ENCODE measurements at places on chromosomes 2 and 18.

- DNase-seq: no peak
Observed at GRCh38 chr18:61850756-61851155, 42.1 kb downstream of the RNF152 start.

DNA sequence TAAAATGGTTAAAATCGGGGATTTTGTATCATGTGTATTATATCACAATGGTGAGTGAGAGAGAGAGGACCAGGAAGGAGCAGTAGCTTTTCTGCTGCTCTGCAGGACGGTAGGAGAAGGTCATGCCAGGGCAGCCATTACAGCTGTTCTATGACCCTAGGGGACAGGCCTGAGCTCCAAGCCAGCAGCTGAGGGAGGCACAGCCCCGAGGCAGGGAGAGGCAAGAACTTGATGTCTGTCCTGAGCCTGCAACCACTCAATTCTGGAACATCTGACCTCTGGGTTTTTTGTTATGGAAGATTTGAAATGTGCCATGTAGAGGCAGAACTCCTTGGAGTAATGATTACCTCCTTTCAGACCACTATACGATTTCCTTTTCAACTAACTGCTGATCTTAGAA, 135.8 kb upstream of the SH3BP4 start:
- no peak for DNase-seq

DNA sequence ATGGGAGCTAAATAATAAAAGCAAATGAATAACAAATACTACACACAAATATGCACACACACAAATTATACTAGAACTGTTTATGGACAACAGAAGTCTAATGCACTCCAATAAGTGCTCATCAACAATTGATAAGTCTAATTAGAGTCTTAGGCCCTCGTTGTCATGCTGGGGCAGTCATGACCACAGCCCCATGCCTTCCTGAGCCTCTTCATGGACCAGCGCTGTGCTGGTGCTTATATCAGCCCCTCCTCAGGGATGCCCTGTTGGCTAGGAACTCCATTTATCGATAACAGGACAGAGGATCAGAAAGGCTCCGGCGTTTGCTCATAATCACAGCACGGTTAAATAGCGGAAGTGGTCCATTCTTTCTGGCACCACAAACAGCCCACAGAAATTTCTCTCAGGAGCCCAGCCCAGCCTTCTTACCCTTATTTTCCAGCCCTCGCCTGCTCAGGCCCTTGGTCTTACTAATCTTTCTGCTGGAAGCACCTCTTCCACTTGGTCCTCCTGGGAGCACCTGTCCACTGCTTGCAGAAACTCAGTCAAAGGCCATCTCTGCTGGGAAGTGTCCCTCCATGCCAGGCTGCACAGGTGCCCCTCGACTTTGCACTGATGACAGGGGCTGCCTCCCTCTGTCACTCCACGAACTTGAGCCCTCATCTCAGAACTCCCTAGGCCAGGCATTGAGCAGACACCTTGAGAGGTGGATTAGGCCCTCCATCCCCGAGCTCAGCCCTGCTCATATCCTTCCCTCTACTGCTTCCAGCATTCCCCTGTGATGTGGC, 500.2 kb upstream of the HS6ST1 start:
- no peak for DNase-seq

GRCh38 chr2:31233231-31233630, 721 bp upstream of the EHD3 start:
- no peak for DNase-seq

DNA sequence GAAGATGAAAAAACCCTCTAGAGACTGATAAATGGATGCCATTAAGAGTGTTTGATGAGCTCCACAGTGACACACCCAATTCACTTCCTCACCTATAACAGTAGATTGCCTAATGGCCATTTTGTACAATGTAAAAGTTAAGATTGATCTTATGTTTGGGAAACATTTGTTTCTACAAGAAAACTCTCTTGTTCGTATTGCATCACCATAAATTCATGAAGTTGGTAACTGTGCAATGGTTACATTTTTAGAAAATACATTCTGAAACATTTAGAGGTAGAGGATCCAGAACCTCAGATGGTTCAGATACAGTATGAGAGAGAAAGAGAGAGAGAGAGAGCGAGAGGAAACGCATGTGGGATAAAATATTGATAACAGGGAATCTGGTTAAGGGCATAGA, 31.8 kb downstream of the DAPL1 start:
- DNase-seq: no peak

DNA sequence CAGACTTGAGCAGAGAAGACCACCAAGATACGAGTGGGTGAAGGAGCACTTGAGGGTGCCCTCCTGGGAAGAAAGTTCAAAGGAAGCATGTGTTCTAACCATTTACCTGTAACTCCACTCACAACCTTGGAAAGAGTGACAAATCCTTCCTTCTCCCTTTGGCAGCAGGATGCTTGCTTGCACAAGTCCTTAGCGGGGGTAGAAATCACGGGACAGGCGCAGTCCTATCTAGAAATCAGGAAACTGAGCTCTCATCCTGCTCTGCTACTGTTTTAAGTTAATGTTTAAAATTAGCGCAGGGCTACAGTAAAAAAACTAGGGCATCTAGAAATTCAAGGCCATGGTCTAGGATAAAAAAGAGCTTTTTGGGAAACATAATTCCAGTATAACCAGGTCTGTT, 100.9 kb upstream of the PTPRM start:
- DNase-seq: no peak

GRCh38 chr2:234669001-234669400, 172.1 kb upstream of the ARL4C start:
- DNase-seq: no peak

GRCh38 chr2:69292256-69292655, 94.8 kb downstream of the GFPT1 start:
- no peak for DNase-seq

DNA sequence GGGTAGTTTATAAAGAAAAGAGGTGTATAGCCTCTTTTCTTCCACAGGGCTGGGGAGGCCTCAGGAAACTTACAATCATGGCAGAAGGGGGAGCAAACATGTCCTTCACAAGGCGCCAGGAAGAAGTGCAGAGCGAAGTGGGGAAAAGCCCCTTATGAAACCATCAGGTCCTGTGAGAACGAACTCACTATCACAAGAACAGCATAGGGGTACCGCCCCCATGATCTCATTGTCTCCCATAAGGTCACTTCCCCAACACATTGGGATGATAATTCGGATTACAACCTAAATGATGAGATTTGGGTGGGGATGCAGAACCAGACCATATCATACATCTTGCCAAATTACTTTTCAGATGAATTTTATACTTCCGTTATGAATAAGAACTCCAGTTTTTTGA, 32.4 kb downstream of the RALB start:
- DNase-seq: no peak

- DNase-seq: no peak
Observed at GRCh38 chr2:127381762-127382161, 6.0 kb downstream of the MAP3K2 start.

GRCh38 chr2:19748073-19748375, 153.8 kb downstream of the TTC32 start:
- no peak for DNase-seq

DNA sequence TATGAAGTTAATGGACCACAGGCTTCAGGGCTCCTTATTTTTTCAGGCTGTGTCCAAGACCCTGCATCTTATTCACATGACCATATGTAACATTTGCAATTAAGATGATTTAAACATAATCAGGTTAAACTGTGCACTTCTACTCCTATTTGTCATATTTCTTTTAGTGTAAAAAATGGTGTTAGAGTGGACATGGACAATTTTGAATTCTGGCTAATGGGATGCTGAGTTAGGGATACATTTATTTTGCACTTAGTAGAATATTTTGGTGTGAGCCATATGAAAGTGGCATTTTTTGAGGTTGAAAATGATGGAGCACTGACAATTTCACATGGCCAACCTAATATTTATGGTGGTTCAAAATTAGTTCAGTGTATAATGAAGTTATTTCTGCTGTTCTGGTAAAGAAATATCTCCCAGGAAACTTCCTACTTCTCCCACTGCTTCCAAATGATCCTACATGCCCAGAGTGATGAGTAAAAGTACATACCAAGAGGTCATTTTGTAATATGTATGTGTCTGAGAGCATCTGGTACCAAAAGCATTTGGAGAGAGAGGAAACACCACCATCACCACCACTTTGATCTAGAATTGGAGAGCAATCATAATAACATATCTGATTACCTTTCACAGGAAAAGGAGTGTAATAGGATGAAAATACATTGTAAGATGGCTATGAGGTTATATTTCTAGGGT, 36.0 kb downstream of the GULP1 start:
- DNase-seq: no peak

DNA sequence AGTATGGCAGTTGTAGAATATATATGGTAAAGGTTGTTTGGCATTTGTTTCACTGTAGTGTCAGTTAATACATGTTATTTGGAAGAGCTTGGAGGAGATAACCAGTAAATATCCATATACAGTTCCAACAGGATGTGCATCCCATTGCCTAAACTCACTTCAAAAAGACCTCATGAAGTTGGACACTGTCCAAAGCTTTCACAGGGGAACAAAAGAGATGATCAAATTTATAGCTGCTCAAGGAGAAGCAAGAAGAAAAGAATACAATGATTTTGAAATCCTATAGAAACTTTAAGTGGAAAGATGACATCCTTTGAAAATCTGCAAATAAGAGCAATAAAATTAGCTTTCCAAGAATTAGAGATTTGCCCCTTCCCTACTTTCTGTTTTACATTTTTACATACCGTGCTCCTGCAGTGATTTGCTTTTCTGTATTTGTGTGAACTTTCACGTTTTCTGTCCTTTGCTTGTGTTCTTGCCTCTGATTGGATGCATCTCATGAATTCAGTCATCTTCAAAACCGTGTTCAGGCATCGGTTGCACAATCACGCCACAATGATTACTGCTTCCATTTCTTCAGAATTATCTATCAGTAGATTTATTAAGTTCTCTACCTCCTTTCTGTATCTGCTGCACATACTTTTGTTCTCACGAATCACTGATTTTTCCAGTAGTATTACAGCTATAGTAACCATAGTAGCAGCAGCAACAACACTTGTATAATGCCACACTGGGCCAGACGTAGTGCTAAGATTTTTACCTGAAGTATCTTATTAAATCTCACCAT, 83.8 kb downstream of the PARD3B start:
- no peak for DNase-seq

DNA sequence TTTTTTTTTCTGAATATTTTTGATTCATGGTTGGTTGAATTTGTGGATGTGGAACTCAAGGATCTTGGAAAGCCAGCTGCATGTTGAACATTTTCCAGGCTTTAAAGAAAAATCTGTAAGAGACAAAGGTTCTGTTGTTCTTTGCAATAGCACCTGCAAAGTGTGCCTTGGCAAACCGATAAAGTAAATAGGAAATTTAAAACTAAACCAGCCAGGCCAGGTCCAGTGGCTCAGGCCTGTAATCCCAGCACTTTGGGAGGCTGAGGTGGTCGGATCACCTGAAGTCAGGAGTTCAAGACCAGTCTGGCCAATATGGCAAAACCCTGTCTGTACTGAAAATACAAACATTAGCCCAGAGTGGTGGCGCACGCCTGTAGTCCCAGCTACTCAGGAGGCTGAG, 74.4 kb downstream of the RIF1 start:
- no peak for DNase-seq

DNA sequence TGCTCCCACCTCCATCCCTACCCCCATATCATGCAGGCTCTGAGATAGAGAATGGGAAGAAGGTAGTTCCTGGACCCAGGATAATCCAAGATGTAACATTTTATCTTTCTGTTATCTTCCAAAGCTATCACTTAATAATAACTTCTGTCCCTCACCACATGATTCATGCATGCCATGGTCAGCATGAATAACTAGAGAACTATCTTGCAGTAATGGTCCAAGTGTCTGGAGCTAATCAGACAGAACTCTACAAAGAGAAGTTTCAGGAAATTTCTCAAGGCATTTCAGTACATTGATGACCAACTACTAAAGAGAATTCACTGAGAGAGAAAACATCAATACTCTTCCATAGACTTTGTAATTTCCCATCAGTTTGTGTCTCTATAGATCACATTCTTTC, 1469.7 kb upstream of the PIK3C3 start:
- DNase-seq: peak; percentile 47

DNA sequence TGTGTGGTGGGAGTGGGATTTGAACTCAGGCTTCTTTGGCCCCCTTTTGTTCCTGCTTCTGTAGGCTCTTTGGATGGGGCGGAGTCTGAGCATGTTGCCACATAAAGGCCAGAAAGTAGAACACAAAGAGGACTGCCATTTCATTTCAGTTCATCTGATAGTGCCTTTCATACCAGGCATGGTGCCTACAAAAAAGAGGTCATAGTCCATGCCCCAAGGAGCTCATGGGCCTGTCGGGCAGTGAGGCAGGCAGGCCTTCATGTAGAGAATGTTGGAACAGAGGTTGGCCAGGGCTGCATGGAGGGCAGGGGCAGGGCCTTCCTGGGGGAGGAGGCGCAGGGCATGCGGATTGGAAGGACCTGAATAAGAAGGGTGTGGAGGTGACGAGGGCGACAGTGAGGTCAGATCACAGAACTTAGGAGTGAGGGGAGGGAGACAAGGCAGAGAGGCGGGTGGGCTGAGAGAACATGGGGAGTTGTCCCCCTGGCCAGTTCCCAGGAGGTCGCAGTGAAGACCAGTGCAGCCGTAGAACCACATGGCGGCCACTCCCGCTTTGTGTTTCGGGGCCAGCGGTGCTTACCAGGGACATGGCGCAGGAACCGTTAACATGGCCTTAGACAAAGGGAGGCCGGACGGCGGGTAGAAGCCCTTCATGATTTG, 49.1 kb downstream of the ITGB1BP1 start:
- no peak for DNase-seq

GRCh38 chr2:196036442-196036841, 32.2 kb downstream of the DNAH7 start:
- no peak for DNase-seq

DNA sequence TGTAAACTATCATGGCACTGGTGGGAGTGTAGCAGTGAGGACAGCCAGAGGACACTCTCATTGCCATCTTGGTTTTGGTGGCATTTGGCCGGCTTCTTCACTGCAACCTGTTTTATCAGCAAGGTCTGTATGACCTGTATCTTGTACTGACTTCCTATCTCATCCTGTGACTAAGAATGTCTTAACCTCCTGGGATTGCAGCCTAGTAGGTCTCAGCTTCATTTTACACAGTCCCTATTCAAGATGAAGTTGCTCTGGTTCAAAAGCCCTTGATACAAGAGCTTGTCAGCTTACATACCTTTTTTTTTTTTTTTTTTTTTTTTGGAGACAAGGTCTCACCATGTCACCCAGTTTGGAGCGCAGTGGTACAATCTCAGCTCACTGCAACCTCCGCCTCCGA, 110.9 kb downstream of the METTL8 start:
- no peak for DNase-seq

DNA sequence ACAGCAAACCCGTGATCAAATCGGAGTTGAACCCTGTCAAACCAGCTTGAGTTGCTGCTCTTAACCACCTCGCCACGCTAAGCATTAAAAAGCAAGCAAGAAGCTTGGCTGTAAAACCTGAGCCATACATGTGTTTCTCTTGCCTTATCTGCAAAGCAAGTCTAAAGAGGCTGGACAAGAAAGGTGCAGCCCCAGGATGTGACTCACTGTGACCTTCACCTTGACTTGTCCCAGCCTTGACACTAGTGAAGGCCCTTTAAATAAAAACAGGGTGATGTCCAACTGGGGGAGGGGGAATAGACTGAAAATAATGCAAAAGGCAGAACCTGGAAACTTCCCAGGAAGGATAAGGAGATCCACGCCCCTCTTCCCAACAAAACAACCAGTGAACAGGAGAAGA, 127.6 kb upstream of the NPAS2 start:
- no peak for DNase-seq
